ENCODE measurements at places on chromosomes 13 and 19.

GRCh38 chr19:29988351-29988750 lies 46.3 kb downstream of the URI1 start:
- peaks cover 4% of the 10 kb centered on the region for H3K4me1 ChIP-seq
- H3K27ac ChIP-seq = no peak overlapping the region
- H3K27me3 ChIP-seq = no peaks in the 10 kb centered on the region

DNA sequence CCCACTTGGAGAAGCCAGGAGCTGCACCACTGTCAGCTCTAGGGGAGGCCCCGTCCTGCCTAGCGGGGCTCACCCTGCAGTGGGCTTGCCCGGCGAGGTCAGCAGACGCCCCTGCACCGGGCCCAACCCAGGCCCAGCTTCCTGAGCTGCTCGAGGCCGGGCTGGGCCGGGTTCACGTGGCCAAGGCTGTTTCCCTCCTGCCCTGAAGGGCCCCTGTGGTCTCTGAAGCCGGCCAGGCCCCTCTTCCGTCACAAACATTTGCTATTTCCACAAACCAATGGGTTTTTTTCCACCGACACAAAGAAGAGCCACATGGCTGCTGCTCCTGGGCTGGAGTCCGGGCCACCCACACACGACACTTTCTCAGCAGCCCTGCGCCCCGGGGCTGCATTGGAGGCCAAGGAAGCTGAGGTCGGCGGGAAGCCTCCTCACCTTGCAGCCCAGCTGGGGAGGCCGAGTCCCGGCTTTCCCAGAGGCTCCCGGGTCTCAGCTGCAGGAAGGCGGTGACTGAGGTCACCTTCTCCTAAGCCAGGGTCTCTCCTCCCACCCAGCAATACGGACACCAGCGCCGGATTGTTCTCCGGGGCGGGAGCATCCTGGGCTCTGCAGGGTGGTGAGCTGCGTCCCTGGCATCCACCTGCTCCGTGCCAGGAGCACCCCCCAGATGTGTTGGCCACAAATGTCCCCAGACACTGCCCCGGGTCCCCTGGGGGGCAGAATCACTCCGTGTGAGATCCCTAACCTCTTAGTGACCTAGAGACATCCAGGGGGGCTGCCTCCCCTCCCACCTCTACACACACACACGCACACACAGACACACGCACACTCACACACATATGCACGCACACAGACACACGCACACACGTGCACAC lies 80.5 kb downstream of the GADD45B start:
- H3K4me1 ChIP-seq = peaks cover 13% of the 10 kb centered on the region
- no peak for DNase-seq
- no peak overlapping the region for H3K4me3 ChIP-seq
- H3K36me3 ChIP-seq = no peaks in the 10 kb centered on the region
- H3K27me3 ChIP-seq = no peaks in the 10 kb centered on the region
- H3K27ac ChIP-seq = no peak overlapping the region

DNA sequence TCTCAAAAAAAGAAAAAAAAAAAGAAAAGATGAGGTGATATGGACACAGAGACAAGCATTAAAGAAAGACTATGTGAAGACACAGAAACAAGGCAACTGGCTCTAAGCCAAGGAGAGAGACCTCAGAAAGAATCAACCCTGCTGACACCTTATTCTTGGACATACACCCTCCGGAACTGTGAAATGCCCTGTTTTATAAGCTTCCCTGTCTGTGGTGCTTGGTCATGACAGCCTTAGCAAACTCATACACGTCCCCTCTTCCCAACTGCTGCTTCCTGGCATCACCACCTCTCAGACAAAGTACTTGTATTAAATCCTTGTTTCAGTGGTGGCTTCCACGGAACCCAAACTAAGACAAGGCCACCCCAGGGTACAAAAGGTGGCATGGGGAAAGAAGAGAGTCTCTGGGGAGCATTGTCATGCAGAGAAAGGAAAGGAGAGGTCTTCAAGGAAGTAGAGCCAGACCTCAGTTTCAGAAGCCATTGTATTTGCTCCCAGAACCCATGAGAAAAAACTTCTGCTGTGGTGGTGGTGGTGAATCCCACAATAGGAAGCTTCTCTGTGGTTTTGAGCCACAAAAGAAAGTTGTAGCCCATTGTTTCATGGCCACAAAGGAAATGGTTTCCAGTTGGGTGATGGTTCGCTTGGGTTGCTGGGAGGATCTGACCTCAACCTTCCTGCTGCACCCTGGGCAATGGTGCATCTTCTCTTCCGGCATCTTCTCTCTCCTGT lies 16.3 kb upstream of the TSPAN16 start:
- no peaks in the 10 kb centered on the region for H3K36me3 ChIP-seq
- H3K27me3 ChIP-seq = no peaks in the 10 kb centered on the region
- DNase-seq = no peak
- no peaks in the 10 kb centered on the region for H3K4me1 ChIP-seq

DNA sequence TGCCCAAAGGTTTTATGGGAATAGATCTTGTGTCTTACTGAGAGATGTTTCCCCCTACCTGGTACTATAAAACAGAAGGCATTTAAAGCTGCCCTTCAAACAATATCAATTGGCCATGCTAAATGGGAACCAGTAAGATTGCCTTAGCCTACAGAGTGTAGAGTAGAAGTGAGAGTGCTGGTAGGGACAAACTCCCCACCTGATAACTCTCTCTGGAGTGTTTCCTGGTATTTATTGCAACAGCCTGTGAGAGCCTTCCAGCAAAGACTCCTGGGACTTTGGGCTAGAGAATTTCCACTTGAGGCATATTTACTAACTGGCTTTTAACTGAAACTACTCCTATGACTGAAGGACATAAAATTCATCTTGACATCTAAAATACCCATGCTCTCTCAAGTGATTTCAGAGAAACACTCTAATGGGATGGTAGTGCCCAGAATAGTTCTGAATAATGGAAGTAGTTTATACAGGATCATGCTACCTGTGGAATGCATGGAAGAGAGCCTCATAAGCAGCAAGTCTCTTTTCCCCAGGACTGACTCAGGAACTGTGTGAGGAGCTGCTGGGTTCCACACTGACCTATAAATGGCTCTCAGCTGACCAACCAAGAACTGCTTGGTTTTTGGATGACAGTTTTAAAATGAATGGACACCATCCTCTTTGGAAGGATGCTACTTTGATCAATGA lies 132.7 kb upstream of the SLITRK5 start:
- no peaks in the 10 kb centered on the region for H3K4me1 ChIP-seq
- DNase-seq = no peak
- no peaks in the 10 kb centered on the region for H3K27me3 ChIP-seq
- no peak overlapping the region for H3K4me3 ChIP-seq
- H3K27ac ChIP-seq = no peak overlapping the region

- H3K36me3 ChIP-seq = no peaks in the 10 kb centered on the region
- H3K27ac ChIP-seq = no peak overlapping the region
- peaks cover 11% of the 10 kb centered on the region for H3K27me3 ChIP-seq
- no peak for DNase-seq
Observed at GRCh38 chr19:5799247-5800241, 5.3 kb upstream of the NRTN start.

GRCh38 chr13:59229401-59229800 lies 934.3 kb downstream of the DIAPH3 start:
- no peak overlapping the region for H3K27ac ChIP-seq
- no peaks in the 10 kb centered on the region for H3K36me3 ChIP-seq
- H3K4me3 ChIP-seq = no peak overlapping the region
- no peaks in the 10 kb centered on the region for H3K4me1 ChIP-seq
- H3K27me3 ChIP-seq = no peaks in the 10 kb centered on the region

DNA sequence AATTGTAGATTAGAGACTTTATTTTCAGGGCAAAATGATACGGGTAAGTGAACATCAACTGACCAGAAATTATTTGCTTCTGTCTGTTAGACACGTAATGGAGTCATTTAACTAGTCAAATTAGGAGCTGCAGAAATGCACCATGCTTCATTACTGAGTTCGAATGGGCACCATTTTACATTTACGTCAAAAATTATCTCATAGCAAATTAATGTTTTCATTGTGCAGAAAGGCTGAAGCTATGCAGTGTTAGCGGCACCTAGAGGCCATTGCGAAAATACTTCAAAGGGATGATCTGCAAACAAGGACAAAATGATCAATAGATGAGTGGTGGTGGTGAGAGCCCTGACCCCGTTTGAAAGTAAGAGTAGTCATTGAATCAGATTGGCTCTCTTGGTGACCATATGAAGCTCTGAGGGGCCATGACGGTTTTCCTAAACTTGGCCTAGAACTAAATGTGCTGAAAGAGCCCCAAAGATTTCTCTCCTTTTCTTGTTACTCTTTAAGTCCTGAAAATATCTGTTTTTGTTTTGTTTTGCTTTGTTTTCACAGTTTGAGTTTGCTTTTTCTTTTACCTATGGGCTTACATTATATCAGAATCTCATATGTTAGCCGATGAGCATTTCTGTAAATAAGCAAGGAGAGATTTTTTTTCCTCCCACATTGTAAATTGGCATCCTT lies 277.9 kb downstream of the ZNF536 start:
- no peak overlapping the region for H3K4me3 ChIP-seq
- no peak overlapping the region for H3K27ac ChIP-seq
- no peaks in the 10 kb centered on the region for H3K4me1 ChIP-seq
- no peak for DNase-seq
- H3K36me3 ChIP-seq = no peaks in the 10 kb centered on the region

DNA sequence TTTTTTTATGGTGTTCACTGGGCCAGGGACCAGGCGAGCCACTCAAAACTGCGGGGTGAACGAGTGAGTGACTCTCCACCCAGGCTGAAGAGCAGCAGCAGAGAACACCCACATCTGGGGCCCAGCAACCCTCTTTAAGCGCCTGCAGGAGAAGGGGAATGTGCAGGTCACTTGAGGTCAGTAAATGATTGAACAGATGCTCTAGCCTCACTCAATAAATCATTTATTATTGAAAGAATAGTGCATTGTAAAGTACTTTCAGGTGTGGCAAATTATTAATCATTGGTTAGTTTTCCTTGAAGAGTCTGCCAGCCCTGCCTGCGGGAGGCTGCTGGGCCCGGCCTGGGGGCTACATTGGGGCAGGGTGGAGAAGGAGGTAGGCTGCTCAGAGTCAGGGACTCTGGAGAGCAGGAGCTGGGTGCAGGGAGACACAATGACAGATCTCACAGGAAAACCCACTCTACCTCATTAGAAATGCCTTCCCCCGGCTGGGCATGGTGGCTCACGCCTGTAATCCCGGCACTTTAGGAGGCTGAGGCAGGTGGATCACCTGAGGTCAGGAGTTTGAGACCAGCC lies 42.5 kb downstream of the ABCC4 start:
- H3K4me1 ChIP-seq = no peaks in the 10 kb centered on the region
- H3K27me3 ChIP-seq = no peaks in the 10 kb centered on the region
- no peak for DNase-seq
- no peak overlapping the region for H3K27ac ChIP-seq
- no peaks in the 10 kb centered on the region for H3K36me3 ChIP-seq

DNA sequence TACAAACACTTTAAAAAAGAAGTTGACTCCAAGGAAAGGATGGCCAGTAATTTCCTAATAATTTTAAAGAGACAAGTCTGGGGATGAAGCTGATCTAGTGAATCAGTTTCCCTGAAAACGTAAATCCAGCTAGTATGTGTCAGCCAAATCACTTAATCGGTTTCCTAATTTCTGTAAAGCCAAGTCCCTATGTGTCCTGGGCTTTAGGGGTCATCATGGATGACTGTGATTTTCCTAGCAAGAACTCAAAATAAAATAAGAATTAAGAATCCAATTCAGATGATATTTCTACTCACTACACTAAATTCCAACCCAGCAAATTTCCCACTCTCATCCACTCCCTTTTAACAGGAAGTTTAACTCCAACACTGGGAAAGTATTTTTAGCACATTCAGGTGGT lies 35.9 kb downstream of the ELF1 start:
- H3K27me3 ChIP-seq = no peaks in the 10 kb centered on the region
- peak overlapping the region; percentile 57 for H3K4me3 ChIP-seq
- H3K27ac ChIP-seq = peak overlapping the region; percentile 55

Measured in thoracic aorta (tissue), 2 donors.